ENCODE measurements at places on chromosomes 1 and 21.

GRCh38 chr21:40015818-40016217 lies 148.6 kb downstream of the PCP4 start:
- DNase-seq = no peak

DNA sequence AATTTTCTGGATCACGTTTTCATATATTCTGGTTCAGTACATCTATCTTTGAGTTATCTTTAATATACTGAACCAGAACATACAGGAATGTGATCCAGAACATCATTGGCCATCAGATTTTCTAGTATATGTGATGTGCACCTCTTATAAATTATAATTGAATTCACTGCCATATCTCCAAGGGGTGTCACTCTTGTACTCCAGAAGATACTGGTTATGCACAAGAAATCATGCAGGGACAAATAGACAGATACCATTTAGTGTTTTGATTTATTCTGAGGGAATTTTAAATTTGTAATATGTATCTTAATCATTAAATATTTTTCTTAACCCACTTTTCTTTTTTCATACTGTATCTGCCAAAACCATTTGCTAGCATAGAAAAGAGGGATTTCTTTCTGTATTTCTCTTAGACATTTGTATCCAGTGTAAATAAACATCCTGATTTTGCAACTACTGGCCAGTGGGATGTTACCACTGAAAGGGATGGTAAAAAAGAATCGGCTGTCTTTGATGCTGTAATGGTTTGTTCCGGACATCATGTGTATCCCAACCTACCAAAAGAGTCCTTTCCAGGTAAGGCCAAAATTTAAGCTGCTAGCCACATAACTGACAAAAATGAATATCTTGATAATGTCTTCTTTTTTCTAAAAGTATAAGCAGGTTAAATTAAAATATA lies 16.7 kb downstream of the FMO3 start:
- DNase-seq = no peak

DNA sequence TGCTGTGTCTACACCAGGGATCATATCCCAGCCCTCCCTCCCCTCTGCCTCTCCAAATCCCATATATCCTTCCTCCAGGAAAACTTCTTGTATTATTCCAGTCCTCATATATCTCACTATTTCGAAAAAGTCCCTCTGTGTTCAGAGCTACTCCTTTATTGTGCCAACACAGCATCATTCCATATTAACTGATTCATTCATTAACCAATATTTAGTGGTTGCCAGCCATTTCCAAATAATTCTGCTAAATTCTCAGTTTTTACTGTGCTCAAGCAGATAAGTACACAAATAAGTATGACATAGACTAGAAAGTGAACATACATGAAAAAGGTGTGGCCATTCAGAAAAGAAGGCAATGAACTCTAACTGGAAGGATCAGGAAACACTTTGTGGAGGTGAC lies 241.6 kb upstream of the DUSP10 start:
- no peak for DNase-seq

DNA sequence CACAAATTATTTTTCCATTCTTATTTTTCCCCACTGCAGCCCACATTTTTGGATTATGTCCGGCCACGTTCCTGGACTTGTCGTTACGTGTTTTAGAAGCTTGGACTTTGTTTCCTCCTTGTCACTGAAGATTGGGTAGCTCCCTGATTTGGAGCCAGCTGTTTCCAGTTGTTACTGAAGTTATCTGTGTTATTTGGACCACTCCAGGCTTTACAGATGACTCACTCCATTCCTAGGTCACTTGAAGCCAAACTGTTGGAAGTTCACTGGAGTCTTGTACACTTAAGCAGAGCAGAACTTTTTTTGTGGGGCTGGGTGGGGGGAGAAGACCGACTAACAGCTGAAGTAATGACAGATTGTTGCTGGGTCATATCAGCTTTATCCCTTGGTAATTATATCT lies 12.2 kb upstream of the AXDND1 start:
- DNase-seq = no peak

- DNase-seq = no peak
These were observed 190.1 kb downstream of the PCP4 start for GRCh38 chr21:40057331-40057730.

GRCh38 chr1:38740487-38740886 lies 119.1 kb downstream of the RRAGC start:
- DNase-seq = no peak

DNA sequence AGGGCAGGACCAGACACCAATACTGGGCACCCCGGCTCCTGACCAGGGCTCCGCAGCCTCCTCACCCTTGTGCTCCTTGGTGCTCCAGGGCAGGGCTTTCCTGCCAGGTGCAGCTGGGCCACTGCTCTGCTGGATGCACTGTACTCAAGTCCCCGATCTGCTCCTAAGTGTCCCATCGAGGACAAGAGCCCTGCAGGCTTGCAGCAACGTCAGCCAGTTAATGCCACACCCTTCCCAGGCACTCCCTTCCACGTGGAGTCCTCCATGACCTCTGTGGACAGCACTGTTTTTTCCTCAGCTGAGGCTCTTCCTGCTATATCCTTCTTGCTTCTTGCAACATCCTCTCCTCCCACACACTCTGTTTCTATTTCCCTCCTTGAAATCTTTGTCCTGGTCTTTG lies 94.0 kb upstream of the NGF start:
- no peak for DNase-seq

DNA sequence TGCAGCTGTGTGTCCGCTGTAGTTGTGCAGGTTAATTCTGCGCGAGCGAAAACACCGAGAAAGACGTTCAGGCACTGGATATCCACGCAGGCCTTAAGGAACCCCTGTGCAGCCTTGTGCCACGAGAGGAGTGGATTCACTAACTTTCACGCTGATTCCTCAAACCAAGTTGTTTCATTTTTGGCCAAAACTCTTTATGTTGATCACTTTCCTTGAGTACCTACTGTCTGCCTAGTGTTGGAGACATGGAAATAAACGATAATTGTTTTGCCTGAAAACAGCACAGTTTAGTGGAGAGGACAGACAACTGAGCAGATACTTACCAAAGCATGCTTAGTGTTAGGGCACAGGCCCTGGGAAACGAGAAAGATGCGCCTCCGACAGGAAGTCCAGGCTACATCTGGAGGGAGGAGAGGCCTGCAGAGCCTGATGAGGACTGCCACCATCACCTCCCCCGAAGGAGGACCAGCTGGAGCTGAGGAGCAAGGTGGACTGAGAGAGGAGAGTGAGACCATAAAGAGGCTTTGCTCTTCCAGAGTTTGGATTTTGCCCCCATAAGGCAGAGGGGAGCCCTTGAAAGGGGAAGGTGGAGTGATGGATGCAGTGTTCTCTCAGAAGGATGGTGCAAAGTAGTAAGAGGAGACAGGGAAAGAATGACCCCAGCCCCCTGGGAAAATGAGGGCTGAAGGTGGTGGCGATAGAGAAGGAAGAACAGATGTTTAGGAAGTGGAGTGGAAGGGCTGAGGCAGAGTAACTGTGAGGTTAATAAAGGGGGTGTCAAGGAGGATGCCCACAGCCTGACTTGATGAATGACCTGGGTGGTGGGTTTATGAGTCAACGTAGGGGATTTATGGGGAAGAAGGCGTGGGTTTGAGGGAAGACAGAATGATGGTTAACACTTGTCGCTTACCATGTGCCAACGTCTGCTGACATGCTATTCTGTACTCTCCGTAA lies 956 bp upstream of the SCAF4 start:
- peak; percentile 20 for DNase-seq

GRCh38 chr21:19011451-19011850 lies 607.9 kb upstream of the TMPRSS15 start:
- DNase-seq = no peak

- no peak for DNase-seq
These were observed 561.8 kb downstream of the KIF26B start for GRCh38 chr1:245716561-245716960.

DNA sequence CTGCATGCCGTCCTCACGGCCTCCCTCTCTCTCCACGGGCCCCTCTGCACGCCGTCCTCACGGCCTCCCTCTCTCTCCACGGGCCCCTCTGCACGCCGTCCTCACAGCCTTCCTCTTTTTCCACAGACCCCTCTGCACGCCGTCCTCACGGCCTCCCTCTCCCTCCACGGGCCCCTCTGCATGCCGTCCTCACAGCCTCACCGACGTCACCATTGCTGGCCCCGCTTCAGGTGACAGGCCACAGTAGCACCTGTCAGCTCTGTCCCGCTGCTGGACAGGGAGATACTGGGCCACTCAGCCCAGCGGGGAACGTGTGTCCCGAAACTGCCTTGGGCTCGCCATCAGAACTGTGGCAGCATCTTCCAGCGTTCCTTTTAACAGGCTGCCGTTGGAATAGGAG lies 82.8 kb upstream of the COL6A1 start:
- no peak for DNase-seq

- DNase-seq = no peak
These were observed 71.0 kb downstream of the DYRK1A start for GRCh38 chr21:37437376-37438080.

DNA sequence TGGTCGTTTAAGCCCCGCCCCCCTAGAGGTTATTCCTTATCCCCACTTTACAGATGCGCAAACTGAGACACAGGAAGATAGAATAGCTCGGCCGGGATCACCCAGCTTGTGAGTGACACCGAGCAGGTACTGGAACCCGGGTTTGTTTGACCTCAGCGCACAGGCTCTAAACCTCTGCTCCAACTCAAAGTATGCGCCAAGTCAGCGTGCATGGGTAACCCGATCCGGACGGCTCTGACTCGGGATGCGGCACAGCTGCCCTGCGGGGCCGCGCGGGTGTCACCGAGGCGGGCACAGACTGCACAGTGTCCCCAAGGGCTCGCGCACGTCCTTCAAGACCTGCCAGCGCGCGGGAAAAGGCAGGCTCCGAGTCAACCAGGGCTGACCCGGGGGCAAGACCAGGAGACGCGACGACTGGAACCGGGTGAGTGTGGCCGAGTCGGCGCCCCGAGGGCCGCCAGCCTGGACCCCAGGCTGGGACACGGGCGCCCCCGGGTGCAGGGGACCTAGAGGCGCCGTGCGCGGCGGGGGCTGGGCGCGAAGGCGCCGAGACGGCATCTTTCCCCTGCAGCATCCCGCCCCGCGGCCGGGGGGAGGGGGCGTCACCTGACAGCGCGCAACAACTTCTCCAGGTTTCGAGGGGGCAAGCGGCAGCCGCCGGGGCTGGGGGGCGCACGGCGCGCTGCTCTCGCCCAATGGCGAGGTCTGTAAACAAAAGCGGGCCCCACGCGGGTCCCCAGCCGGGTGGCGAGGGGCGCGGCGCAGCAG lies 101.9 kb upstream of the SOD1 start:
- peak; percentile 23 for DNase-seq
